ENCODE measurements at places on chromosomes 1 and 21.

DNA sequence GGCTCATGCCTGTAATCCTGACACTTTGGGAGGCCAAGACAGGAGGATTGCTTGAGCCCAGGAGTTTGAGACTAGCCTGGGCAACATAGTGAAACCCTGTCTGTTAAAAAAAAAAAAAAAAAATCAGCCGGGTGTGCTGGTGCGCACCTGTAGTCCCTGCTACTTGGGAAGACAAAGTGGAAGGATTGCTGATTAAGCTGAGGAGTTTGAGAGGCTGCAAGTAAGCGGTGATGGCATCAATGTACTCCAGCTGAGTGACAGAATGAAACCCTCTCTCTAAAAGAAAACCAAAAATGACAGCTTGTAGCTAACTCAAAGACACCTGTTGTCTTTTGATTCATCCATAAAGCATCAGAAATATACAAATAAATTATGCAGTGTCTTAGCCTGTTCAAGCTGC, 31.8 kb downstream of the SIPA1L2 start:
- DNase-seq, result no peak

DNA sequence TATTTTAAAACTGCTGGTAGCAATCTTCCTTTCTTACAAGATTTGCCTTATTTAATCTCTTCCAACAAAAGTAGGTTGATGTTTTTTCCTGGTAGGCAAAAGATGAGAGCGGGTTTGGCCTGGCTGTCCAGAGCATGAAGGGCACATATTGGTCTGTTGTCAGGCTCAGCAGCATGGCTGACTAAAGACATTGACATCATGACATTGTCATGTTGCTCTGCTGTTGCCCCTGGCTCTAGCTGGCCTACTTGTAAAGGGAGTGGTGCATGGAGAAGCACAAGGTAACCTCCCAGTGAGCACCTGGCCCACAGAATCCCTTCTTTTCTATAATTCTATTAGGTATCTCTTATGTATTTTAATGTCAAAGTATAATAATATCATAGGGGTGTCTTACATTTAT, 23.6 kb downstream of the GNPAT start:
- no peak for DNase-seq

DNA sequence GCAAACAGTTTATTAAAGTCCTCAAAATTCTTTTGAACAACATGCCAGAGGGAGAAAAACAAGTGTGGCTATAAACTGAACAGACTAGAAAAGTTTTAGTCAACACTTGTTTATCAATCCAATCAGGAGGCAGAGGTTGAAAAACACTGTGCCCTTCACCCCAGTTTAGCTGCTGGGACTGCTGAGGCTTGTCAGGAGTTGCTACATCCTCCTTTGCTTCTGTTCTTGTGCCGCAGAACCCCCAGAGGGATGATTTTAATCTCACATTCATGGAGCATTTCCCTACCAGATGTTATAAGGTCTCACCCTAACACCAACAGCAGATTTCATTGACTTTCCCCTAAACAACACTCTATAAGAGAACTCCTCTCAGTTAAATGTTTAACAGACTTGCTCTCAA, 321.2 kb downstream of the VAV3 start:
- no peak for DNase-seq

GRCh38 chr1:103125219-103125618, 16.9 kb upstream of the COL11A1 start:
- no peak for DNase-seq

DNA sequence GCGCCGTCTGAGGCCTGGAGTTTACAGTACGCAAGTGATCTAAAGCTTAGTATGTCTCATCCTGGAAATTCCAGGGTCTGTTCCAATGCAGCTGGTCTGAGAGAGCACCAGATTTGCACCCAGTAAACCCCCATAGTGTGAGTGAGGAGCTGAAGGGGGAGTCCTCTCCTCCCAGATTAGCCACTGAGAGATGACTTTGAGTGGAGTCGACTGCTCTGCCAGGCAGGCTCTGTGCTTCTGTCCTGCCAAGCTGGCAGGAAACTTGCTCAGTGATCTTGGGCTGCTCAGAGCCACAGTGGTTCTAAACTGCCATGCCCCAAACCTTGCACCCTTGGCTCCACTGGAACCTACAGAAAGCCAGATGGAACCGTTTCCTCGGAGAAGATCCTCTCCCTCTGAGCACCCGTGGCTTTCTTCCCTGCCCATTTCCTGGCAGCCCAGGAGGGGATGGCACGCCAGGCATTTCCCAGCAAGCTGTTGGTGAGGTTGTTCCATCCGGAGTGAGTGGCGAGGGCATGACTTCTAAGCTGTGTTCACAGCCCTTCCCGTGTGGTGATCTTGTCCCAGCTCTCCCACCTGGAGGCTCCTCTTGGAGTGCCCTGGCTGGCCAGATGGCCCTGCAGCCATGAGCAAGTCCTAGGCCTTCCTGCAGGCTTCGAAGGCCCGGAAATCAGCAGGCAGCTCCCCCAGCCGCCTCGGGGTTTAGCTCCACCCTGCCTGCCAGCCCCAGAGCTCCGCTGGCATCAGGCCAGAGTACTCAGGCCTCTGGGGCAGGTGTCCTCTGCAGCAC, 125.9 kb upstream of the VAMP3 start:
- no peak for DNase-seq

- DNase-seq, result no peak
Observed at GRCh38 chr21:26844258-26845065, 747 bp downstream of the ADAMTS1 start.
